ENCODE measurements at places on chromosomes 6 and 20.

GRCh38 chr20:64103871-64104666, 3.3 kb downstream of the NPBWR2 start:
- no peak for DNase-seq

- no peak for DNase-seq
These were observed 180.5 kb upstream of the OPRM1 start for GRCh38 chr6:153858529-153858928.

DNA sequence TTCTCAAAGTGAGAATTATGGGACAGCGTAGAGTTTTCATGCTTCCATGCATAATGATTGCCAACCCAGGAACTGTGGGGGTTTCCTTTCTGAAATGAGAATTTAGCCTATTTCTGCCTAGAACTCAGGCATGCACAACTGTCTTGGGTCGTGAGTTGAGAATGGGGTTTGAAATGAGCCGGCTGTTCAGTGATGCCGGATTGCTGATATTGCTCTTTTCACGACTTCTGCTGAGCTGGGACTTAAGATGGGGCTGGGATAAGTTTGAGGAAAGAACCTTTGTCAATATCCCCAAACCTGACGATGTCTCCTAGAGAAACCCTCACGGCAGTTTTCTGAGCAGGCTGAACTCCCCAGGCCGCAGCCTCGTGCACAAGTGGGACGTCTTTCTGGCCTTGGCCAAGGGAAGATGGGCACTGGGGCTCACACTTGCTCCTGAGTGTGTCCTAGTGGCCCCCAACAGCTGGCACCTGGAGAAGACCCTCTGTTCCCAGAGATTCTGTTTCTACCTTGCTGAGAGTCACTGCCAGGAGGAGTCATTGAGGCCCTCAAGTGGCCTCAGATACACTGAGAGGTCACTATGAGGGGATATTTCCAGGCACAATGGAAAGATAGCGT, 34.1 kb upstream of the RIN2 start:
- DNase-seq = no peak

DNA sequence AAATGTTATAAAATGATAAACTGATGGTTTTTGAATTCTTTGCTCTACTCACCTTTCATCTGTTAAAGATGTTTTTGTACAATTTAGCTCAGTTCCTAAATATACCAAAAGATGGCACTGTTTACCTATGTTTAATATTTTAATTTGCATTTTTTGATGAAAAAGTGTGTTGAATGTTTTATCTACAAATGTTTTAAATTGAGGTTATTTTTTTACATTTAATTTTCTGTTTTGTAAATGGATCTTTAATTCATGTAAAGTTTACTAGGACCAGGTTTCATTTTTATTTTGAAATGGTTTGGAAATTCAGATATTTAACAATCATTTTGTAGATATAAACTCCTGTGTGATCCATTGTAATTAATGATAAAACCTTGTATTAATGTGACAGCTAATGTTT, 30.0 kb downstream of the CDKAL1 start:
- DNase-seq = no peak

DNA sequence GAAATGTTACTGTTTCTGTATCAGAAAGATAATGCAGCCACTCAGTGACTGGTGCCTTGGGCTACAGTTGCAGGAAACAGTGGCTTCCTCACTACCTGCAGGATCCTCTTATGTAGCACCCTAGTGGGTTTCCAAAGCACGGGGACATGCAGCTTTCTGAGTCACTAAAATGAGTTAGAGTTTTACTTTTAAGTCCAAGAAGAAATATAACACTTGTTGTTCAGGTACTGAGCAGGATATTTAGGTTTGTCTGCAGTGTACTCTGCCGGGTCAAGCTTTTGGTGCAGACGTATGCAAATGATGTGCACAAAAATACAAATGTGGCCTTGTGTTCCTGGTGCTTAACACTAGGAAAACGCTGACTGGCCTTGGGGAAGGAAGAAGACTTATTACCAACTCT, 22.0 kb downstream of the ACSS1 start:
- no peak for DNase-seq

DNA sequence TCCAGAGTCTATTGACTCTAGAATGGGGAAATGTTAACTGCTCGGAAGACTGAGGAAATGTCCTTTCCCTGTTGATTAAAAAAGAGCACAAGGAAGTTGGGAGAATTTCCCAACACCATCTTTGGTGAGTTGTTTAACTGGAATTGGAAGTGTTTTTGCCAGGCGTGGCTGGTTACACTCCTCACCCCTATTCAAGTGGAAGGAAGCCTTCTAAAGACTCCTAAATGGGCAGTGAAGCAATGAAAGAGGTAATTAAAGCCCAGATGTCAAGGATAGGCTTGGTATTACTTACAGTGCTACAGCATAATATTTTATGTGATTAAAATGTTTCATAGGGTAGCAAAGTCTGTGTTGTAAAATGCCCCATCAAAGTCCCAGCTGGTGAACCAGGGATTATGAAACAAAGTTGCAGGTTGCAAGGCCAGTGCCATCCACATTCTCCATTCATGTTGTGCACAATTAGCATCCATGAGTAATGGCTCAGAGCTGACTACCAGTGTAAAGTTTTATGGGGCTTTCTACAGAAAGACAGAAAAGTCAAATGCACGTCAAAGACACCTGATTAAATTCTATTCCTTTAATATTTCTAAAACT, 52.6 kb downstream of the BTBD3 start:
- DNase-seq = no peak

DNA sequence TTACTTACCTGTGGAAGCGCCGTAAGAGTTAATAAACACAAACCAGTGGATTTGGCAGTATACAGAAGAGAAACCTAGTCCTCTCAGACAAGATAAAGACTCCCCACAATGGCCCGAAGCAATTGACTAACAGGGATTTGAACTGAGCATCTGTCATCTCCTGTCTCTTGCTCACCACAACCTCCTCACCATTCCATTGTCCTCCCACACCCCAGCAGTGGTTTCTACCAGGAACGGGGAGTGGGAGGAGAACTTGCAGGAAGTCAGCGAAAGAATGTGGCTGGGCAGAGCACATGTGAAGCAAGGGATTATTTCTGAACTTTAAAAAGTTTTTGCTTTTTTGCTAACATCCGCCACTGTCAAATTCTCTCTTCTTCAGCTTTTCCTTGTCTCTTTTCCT, 24.6 kb upstream of the TAAR1 start:
- no peak for DNase-seq
